Anterior cingulate cortex (tissue), 58 donors: ENCODE measurements at places on chromosomes 6 and 20.

DNA sequence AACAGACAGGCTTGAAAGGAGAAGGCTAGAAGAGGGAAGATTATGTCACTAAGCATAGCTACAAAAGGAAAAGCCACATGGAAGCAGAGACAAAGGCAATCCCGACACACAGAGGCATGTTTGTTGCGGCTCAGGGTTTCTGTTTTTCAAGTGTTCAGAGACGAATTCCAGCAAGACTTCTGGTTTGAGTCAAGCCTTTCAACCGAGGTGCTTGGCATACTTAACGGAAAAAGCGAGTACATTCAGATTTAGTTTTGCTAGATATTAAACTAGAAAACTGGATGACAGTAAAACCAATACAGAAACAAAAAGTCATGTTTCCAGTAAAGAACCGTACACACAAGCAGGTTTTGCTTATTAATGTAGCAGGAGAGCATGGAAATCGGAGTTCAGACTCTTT is 27.2 kb downstream of the MCUR1 start:
- DNase-seq: peak; percentile 1

- DNase-seq: no peak
These were observed 201.6 kb downstream of the ISM1 start for GRCh38 chr20:13422637-13423036.

DNA sequence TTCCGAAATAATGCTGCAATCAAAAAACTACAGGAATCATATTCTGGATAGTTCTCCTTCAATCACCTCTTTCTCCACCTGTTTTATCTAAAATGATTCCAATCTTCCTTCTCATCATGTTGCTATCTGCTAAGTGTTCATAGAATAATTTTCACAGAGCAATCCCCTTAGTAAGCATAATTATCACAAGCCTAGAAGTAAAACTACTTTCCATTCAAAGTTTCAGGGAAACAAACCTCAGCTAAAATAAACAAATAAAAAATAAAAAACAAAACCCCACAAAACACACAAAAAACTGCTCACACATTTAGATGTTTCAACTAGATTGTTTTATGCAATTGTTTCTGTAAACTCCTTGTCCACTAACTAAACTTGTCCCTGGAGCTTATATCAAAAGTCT is 291.2 kb downstream of the PHACTR1 start:
- DNase-seq: no peak

GRCh38 chr6:129606664-129607063 is 103.3 kb downstream of the ARHGAP18 start:
- no peak for DNase-seq

DNA sequence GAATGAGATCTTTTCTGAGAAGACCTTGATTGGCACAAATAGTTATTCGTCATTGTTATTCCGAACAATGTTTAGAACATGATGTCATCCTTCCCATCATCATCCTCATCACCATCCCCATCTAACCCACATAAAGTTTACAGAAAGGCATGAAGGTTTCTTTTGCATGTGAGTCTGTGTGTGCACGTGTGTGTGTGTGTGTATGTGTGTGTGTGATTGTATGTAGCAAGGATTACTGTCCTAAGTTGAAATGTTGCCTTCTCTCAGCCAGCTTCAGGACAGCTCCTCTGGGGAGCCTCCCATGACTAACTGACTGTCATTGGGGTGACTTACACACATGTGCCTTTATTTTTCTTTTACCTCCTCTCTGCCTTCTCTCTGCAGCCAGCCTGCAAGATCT is 113.5 kb downstream of the SLC22A3 start:
- DNase-seq: no peak

DNA sequence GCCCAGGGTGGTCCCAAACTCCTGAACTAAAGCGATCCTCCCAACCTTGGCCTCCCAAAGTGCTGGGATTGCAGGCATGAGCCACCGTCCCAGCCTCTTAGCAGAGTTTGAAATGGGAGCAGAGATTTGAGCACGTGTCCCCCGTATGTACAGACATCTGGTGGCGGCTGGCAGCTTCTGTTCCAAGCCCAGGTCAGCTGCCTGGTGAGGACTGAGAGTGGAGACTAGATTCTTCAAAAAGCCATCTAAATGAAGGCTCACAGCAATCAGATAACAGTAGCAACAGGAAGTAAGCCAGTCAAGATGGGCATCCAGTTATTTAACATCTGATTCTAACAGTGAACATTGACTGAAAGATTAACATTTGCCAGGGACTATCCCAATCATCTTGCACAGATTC is 128.1 kb upstream of the AKAP12 start:
- DNase-seq: no peak

GRCh38 chr6:138765896-138766655 is 7.5 kb upstream of the CCDC28A start:
- no peak for DNase-seq

GRCh38 chr20:2822073-2822472 is 5.9 kb downstream of the TMEM239 start:
- no peak for DNase-seq

DNA sequence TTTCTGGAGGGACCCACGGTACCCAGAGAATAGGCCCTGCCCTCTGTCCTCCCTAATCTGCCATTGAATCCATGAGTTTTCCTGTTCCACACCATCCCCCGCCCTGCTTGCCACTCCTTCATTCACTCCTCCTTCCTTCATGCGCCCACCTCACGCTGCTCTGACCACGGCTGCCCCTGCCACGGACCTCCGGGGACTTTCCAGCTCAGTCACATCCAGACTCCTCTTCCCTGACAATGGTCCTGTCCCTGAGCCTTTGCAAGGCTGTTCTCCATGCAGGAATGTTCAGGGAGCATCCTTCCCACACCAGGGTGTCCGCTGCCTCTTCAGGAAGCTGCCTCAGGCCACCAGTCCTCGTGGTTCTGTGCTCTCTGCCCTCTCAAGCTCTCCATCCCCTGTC is 25.9 kb downstream of the GLP1R start:
- DNase-seq: no peak

DNA sequence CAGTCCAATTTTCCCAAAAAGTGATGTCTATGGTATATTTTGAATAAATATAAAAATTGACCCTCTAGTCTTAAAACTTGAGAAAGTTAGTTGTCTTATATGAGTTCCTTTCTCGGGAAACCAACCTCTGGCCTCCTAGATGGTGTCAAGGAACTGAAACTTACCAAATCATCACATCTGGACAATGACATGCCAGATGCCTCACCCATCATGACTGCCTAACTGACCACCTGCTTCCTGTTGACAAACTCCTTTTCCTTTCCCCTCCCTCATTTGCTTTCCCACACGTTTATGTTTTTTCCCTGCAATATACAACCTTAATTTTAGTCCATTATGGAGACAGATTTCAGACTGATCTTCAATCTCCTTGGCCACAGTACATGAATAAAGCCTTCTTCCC is 731.0 kb downstream of the EPHA7 start:
- DNase-seq: no peak

- DNase-seq: no peak
These were observed 37.0 kb downstream of the NFATC2 start for GRCh38 chr20:51505566-51505965.

DNA sequence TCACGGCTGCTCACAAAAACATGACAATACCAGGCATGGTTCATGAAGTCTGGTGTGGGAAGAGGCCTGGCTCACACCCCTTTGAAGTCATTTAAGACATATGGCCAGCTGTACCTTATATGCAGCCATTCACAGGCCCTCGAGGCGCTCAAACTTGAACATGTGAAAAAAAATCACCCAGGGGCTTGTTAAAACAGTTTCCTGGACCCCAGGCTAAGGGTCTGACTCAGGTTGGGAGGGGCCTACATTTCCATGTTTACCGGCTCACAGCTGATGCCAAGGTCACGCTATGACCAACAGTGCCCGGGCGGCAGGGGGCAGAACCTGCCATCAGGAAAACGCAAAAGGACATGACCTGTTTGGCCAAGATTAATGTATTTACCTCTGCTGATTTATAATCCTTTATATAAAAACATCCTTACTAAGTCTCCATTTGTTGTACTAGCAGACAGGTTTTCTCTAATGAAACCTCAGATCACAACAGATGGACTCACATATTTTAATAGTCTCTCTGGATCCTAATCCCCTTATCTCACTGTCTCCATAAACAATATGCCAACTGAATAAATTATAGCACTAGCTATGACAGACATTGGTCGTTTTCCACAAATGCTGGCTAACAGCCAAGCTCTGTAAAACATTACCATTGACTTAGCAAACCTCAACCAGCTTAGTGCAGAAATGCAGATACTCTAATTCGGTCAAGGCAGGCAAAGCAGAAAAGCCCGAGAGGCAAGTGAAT is 19.9 kb downstream of the EZR start:
- DNase-seq: no peak

DNA sequence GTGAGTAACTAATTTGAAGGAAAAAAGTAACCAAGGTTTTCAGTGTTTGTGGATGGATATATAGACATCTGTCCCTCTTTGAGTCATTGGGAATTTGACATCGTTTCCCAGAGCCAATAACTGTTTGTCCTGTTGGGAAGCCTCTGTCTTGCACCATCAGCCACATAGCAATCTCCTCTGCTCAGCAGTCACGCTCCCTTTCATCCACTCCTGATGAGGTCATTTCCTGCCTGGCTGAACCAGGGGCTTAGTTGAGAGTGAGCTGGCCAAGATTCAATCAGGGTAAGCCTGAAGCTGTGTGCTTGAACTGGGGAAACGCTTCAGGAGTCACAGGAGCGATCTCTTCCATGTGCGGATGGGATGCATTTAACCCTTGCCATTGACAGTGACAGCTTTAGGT is 121.5 kb upstream of the FOXQ1 start:
- no peak for DNase-seq

- no peak for DNase-seq
These were observed 20.1 kb downstream of the RNF24 start for GRCh38 chr20:3995067-3995748.

DNA sequence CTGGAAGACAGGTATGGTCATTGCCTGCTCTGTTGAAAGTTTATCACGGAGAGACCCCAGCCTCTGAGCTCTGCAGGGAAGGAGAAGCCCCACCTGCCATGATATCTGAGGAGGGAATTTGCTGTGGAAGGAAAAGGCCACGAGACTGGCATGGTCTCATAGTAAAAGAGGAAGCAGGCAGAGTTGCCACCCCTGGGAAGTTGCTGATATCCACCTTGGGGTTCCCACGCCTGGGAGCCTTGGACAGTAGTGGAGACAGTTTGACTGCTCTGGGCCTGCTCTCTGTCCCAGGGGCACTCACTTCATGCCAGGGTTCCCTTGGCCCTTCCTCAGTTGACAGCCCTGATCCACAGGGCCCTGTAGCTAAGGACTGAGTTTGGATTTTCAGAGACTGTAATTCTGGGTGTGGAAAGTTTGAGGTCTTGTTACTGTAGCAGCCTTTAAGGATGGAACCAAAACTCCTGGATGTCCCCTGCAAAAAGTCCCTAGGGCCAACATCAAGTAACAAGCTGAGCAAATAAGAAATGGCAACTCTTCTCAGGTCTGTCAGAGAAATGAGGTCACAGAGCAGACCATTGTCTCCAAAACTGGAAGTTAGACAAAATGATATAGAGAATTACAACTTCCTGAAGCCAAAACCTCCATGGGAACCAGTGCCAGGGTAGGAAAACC is 6.9 kb upstream of the SIRPB1 start:
- DNase-seq: no peak

- no peak for DNase-seq
These were observed 193.5 kb downstream of the UNC5CL start for GRCh38 chr6:40845553-40845952.

DNA sequence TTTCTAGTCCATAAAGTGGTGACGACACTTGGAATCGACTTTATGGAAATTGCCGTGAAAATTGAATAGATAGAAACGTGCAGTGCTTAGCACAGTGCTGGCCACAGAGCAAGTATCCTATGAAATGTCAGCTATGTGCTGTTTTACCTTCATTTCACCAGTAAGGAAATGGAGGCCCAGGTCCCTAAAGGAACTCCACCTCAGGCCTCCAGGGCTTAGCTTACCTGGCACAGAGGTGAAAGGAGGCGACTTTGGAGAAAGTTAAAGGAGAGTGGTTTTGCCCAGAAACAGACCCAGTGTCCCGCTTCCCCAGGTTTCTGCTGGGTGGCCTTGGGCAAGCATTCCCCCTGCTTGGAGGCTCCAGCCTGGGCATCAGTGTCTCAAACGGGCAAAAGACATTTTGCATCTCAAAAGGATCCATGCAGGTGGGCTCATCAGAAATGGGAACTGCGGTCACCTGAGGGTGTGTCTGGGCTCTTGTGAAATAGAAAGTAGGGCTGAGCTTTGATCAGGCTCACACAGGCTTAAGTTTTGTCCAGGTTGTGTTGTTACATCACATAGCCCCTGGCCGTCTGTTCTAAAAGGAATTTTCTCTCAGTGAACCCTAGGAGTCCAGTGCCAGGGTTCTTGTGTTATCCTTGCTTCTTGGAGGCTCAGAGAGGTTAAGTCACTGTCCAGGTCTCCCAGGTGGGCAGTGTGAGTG is 6.8 kb upstream of the TULP1 start:
- no peak for DNase-seq

DNA sequence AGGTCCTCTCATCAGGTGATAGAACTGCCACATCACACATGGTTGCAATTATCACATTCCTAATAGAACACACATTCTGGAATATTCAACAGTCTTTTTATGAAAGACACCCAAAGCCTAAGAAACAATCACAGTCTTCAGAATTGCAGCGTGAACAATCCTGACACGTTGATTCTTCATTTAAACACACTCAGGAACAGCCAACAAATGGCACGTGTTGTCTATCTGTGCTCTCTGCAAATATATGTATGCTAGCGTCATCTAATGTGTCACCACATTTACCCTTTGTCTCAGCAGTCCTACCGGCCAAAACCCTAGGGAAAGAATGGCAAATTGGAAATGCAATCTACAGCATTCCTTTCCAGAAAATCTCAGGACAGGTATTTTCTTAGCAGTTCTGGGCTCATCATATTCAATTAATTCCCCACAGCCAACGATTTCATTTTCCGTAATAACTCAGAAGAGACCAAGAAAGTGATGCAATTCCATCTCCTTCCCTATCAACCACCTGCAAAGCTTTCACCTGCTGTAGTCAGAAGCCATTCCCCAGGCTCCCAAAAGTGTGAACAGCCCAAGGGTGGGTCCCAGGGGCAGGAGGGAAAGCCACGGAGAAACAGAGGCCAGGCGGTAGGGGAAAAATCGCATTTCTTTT is 280.3 kb upstream of the JARID2 start:
- no peak for DNase-seq

GRCh38 chr6:84524636-84525035 is 239.8 kb downstream of the TBX18 start:
- DNase-seq: no peak

DNA sequence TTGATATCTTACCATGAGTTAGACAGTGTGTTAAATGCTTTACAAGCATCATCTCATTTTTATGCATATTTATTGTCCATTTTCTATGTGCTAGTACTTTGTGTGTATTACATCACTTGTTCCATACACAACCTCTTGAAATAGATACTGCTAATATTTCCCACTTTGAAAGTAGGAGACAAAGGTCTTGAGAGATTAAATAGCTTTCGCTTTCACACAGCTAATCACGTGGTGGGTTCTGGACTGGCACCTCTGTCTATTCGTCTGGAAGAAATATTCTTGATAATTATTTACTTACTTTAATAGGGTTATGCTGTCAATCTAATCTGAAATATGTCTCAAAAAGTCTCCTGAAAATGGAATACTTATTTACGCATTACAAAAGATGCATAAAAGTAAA is 30.2 kb downstream of the EPHA7 start:
- DNase-seq: no peak
